ENCODE measurements at places on chromosomes 2 and 18. TPM values are rescaled to one million over a fixed set of nuclear protein-coding genes. Genes with fewer than 3 reads are reported as not detected.

- DNase-seq, result no peak
Measured at GRCh38 chr2:6082625-6083018, 390.4 kb downstream of the SOX11 start.

The ZNF521 gene
- polyA plus RNA-seq, result 51.6 TPM

The AMER3 gene
- polyA plus RNA-seq, result 0.12 TPM

DNA sequence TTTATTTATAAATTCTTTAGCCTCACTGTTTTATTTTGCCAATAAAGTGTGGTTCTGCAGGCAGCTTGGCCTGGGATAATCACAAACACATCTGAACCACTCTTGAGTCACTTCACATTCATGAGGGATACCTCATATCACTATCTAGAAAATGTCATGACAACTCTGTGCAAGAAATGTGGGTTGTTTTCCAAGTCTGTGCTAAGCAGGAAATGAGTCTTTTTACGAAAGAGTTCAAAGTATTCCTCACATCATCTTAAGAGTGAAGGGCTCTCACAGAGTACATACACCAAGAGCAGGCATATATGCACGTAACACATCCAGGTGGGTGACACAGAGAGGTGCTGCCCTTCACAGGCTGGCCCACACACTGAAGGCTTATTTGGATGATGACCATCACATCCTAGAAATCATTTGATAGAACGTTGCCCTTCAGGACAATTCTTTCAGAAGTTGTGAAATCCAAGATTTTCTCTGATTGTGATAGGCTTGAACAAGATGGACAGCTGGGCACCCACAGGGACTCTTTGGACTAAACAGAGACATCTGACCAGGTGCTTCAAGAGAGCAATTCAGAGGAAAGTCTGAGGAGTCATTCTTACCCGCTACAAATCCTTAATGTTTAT lies 811.1 kb upstream of the LRATD1 start:
- DNase-seq, result no peak

The APOB gene
- 1.4 TPM for polyA plus RNA-seq

The DCDC2C gene
- polyA plus RNA-seq, result not detected

The TFPI gene
- 66.6 TPM for polyA plus RNA-seq
